ENCODE measurements at places on chromosomes 2 and 18.
A peak's percentile ranks its signal among the peaks of the same experiment; 100 is the strongest.

DNA sequence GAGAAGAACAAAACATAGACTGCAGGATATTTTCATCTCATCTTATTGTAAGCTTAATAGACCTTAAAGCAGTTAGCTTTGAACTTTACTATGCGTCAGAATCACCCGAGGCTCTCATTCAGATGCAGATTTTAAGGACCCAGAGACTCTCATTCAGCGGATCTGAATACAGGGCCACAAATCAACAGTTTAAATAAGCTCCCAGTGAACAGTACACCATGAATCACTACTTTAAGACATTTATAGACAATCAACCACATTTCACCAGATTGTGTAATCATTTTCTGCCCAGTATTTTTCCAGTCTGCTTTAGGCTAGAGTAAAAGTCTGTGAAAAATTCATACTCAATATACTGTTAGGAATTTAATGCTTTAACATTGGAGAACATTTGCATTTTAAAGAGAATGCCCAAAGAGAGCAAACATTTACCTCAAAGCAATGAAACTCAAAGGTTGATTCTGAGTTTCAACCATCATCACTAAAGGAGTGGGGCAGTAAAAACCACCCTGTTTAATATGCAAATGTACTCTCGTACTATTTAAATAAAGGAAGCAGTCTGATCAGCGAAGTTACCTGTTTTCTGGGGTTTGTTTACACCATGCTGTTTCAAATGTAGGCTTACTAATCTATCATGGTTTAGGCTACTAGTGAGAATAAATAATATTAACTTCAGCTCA lies 11.0 kb upstream of the ALPK2 start:
- no peak for DNase-seq

DNA sequence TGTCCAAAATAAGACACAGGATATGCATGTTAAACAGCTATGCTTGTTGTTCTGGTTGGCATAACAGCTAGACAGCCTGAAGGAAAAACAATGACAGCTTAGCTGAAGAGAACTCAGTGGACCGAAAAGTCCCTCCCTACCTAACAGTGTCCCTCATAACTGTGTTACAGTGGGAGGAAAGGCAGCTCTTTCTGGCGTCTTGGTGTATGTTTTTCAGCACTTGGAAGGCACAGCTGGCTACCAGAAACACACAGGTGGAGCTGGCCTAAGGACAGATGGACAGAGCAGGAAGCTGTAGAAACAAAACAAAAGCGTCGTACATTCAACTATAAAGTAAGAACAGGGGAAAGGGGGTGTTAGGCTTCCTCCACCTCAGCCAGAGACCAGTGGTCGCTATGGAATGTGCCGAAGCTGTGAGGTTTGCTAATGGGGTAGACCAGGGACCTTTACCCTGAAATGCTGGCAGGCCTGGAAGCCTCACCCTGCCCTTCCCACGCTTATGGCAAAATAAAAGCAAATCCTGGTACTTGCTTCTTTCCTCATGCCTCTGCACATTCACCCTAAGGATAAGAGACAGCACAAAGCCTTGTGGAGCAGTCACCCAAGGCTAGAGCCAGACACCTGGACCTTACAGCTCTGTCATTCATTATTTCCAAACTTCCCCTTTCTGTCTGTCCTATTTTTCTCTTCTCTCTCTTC lies 103.5 kb upstream of the TRIB2 start:
- DNase-seq, result no peak

- DNase-seq, result peak; percentile 56
Measured at GRCh38 chr18:35949903-35950627, 22.4 kb upstream of the RMP24 start.

GRCh38 chr18:47286776-47287410 lies 35.4 kb upstream of the SKOR2 start:
- no peak for DNase-seq

DNA sequence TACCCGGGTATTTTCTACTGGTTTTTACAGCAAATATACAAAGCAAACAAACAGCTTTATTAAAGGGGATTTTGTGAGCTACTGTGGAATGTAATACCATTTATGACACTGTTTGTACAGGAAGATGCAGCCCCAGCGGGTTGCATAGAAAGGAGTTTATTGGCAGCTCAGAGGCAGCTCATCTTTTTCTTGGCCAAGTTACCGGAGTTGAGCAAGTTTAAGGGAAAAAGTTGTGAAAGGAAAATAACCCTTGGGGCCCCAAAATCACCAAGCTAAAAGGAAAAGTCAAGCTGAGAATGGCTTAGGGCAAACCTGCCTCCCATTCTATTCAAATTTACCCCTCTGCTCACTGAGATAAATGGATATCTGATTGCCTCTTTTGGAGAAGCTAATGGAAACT lies 60.8 kb downstream of the MOB4 start:
- no peak for DNase-seq

DNA sequence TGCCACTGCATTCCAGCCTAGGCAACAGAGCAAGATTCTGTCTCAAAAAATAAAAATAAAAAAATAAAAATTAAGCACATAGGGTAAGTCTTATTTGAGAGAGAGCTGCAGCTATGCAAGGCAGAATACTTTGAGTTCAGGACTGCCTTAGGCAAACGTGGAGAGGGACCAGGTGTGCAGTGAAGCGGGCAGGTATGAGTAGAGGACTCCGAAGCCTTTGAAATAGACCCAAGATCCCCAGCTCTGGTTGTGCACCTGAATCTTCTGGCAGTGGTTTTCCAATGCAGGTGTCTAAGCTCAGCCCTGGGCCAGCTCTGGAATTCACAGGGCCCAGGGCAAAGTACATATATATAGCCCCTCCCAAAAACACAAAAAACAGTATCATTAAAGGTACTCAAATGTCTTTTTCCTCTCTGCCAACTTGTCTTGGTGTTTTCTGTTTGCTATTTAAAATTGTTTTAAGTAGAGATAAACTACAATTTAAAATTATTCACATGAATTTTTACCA lies 21.2 kb downstream of the TGIF1 start:
- DNase-seq, result no peak

DNA sequence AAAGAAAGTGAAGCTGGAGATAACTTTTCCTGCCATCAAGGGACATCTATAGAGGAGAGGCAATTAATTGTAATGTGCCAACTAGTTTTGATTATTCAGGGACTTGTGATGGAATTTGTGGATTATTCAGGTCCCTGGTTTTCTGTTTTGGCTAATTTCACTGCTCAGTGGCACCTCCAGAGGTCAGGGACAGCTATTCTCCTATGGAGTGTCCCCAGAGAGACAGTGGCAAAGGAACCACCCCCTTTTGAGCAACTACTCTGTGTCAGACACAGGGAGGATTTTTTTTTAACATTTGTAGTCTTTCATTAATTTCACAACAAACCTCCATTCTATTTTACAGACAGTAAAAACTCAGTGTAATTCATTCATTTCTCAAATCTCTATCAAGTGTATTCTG lies 206.0 kb upstream of the SPRED2 start:
- no peak for DNase-seq

Measured in stimulated activated CD4-positive, alpha-beta T cell treated with anti-CD3 and anti-CD28 coated beads, Interleukin-15, amount 100 ng/mL, for 24 hours (primary cell).